ENCODE measurements at places on chromosomes 11 and 22.

- DNase-seq: no peak
Observed at GRCh38 chr22:45262931-45263462, 21.8 kb upstream of the UPK3A start.

DNA sequence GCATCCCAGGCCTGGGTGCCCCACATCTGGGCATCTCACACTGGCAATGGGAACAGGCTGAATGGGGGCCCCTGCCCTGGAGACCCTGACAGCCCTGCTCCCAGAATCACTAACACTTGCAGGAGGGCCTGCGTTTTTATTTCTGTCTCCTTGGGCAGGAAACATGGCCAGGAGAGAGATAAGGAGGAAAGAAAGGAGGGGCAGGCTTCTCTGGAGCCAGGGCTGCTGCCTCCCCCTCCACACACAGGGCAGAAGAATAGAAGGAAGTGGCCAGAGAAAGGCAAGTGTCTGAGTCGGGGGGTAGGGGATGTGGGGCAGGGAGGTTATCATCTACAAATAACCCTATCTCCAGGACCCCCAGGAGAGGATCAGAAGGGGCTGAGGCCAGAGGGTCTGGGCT lies 25.5 kb upstream of the TSPAN18 start:
- no peak for DNase-seq

DNA sequence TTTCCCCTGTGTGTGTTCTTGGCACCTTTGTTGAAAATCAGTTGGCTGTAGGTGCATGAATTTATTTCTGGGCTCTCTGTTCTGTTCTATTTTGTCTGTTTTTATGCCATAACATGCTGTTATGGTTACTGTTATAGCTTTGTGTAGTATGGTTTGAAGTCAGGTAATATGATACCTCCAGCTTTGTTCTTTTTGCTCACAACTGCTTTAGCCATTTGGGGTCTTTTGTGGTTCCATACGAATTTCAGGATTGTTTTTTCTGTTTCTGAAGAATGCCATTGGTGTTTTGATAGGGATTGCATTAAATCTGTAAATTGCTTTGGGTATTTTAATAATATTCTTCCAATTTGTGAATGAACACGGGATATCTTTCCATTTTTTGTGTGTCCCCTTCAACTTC lies 4.7 kb downstream of the PEX26 start:
- DNase-seq: no peak

GRCh38 chr22:46617207-46617985 lies 2.8 kb upstream of the GRAMD4 start:
- DNase-seq: no peak

GRCh38 chr22:45648301-45649117 lies 23.1 kb upstream of the ATXN10 start:
- DNase-seq: no peak

DNA sequence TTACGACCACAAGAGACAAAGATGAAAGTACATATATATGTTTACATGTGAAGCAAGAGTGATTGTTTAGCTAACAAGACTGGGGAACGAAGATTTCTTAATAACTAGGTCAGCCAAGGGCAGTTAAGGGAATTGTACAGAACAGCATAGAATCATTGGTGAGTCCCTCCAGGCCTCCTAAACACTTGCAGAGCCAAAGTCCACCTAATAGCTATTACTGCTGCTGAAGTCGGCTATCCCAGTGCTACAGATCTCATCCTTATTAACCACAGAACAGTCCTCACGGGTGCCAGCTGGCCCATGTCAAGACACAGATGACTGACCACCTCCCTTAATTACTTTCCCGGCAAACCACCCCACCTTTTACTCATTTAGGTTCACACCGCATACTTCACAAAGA lies 68.5 kb upstream of the OPCML start:
- no peak for DNase-seq

GRCh38 chr11:34222030-34222429 lies 116.6 kb downstream of the NAT10 start:
- no peak for DNase-seq

DNA sequence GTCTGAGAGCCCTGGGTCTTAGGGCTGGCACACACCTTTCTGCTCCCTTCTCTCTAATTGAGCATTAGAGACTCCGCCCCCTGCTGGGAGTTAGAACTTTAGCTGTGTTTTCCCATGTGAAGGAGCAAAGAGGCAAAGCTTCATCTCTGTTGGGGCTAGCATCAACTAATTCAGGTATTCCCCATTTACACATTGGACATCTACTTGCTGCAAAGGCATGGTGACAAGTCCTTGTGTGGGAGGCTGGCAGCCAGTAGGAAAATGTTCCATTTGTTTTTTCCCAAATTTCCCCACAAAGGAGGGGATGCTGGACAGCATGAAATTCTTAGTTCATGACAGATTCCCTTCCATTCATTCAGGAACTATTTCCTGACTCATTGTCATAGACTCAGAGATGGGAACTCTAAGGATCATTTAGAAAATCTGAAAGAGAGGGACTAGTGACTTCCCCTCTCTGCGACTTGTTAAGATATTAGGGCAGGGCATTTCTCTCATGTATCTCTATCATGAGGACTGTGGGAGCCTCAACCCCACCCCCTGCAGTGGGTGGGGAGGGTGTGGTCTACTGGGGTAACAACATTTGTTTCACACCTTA lies 3.6 kb downstream of the CD44 start:
- DNase-seq: no peak

GRCh38 chr11:67347964-67348749 lies 5.2 kb downstream of the POLD4 start:
- DNase-seq: no peak

DNA sequence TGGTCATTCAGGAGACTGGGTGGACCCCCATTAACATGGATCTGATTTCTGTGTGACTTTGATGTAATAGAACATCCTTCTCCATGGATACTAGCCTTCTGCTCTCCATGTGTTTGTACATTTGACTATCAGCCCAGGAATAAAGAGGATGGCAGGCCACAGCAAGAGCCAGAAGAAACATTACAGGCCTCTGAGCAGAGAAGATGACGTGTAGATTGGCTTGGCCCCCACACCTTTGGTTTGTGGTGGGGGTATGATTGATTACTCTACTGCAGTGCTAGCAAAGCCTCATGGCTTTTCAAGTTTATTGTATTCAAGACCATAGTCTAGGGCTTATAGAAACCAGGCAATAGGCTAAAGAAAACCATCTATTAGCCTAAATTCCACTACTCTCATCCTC lies 77.0 kb downstream of the GRAMD1B start:
- no peak for DNase-seq

DNA sequence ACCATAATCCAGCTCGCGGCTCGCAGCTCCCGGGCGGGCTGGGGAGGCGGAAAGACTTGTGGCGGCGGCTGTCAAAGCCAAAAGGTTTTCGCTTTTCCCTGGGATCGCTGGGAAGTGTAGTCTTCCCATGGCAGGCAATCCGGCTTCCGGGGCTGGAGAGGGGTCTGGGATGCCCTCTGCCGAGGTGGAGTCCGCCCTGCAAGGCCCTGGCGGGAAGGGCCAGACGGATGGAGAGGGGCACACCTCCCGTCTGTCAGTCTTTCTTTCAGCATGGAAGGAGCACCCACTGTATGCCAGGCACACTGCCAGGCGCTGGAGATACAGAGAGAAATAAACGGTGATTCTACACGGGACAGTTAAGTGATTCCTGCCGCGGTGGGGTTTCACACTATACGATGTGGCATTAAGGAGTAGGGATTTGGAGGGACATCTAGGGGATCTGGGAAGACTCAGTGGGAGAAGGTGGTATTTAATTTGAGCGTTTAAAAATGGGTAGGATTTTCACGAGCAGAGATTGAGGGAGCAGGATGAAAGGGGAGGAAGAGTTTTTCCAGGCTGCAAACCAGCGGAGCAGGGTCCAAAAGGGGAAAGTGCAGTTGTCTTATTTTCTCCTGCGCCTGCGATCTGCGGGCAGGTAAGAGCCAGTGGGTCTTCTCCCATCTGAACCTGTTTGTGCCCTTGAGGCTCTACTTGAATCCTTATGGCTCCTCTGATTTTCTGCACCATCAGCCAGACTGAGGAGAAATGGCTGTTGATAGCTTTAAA lies at the start of gene BACE1:
BACE1 (minus strand) TSS at position 60 of the 765 bp plus-strand sequence. CDS start 461 bp downstream, outside the sequence.
- DNase-seq: peak; percentile 6

DNA sequence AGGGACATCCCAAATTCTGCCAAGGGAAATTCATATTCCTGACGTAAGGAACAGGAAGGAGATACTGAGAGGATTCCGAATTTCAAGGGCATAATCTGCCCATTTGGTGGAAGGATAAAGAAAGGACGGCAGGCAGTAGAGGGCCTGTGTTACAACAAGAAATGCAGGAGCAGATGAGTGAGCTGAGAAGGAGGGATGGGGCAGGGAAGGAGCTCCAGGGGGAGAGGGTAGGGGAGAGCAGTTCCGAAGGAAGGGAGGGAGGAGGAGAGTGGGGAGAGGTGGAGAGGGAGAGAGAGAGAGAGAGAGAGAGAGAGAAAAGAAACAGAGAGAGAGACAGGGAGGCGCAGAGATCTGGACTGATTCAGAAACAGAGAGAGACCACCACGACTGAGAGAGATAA lies 843 bp downstream of the OPCML start:
- DNase-seq: no peak

DNA sequence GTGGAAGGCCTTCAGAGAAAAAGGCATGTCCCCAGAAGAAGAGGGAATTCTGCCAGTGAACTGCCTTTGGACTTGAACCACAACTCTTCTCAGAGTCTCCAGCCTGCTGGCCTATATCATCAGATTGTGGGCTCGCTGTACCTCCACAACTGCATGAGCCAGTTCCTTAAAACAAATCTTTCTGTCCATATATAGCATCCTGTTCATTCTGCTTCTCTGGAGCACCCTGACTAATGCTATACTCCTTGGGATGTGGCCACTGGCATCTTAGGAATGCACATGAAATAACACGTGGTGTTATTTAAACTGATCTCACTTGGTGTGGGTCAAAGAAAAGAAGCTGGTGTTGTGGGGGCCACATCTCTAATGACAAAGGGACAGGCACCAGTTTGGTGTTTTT lies 58.3 kb upstream of the VSTM5 start:
- DNase-seq: no peak

GRCh38 chr11:71252770-71253730 lies 673 bp upstream of the SHANK2 start:
- DNase-seq: no peak

- no peak for DNase-seq
Observed at GRCh38 chr11:44889266-44889665, 61.4 kb downstream of the TP53I11 start.

GRCh38 chr11:6476571-6476970 lies 2.8 kb upstream of the TRIM3 start:
- DNase-seq: no peak

DNA sequence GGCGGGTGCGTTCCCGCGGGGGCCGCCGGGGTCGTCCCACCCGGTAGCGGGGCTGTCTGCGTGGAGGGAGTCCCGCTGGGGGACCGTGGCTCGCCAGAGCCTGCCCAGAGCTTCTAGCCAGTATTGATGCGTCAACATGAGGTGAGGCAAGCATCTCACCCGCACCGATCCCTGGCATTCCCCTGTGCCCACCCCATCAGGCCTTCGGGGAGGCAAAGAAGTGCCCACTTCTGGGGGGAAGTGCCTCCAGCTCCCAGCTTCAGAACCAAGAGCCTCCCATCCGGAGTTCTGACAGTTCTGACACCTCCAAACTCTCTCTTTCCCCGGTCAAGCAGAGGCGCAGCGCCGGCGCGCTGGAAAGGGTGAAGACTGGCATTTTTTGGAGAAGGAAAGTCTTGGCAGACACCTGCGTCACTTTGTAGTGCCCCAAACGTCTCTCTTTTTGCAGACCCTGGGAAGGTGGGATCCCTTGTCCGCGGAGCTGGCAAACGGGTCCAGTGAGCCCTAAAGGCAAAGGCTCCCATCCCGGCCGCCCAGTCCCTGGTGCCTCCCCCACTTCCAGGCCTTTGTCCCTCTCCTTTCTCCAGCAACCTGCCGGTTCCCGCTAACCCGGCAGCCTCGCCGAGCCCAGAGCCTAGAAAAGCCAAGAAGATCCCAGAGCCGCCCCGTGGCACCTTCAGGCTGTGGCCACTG lies 3.2 kb upstream of the PAX6 start:
- DNase-seq: no peak
